ENCODE measurements at places on chromosomes 3 and 15.

DNA sequence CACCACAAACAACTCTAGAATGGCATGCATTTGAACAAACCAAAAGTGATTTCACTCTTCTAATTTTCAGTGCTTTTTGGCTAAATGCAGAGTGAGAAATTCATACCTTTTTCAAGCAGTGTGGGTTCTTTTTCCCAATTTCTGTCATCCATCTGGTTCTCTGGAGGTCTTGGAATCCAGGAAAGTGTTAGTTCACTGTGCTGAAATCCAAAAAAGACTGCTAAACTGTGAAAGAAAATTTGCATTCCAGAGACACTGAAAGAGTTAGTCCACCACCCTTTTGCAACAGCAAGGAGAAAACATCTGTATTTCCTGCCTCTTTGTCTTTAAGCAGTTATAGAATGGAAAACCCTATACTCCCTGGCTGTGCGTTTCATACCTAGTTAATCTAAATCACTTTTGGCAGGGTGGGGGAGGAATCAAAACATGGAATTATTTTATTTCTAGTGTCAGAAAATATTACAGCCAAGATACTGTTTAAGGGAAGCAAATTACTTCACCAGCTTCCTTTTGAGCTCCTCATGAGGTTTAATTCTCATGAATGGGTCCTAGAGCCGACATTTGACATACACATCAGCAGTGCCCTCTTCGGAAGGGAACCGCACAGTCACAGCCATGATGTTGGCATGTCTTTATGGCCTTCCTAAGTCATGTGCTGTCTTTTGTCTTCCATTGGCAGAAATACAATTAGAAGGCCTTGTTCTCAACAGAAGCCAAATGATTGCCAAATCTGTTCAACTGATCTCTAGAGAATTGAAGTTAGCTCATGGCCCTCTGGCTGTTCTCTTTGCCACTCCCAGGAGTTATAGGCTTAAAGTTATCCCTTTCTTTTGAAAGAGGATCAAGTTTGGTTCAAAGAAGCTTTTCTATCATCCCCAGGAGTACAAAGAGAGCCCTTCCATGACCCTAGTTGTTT lies 317.7 kb upstream of the TPRG1 start:
- DNase-seq = peak; percentile 65

- DNase-seq = no peak
Observed at GRCh38 chr3:125401402-125401801, 26.3 kb upstream of the ZNF148 start.

GRCh38 chr3:49017229-49017970 lies 980 bp downstream of the DALRD3 start:
- DNase-seq = peak; percentile 57

DNA sequence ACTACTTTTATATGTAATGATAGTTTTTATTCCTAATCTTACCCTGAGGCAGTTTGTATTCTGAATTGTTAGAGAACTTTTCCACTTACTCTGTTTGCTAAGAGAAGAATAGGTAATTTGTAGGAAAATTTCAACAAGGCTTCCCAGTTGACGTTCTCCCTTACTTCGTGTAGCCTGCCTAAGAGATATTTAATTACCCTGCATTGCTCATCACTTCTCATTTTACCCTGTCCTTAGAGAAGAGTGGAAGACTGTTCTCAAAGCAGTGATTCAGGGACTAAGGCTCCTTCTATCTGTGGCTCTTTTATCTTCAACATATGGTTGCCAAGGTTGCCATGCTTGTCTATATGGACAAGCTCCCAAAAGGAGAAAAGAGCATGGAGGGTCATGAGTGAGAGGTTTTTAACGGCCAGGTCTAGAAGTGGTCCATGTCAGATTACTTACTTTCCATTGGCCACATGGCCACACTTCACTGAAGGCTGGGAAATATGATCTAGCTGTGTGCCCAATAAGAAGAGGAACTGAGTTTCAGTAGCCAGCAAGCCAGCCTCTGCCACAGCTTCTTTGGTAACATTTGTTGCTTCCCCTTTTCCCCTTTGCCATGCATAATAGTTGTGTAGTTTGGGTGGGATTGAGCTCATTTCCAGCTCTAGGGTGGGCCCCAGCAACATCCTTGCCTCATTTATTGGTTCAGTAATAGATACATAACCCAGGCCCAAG lies 22.1 kb downstream of the PDE8A start:
- no peak for DNase-seq

GRCh38 chr3:131704098-131704497 lies 201.3 kb upstream of the MRPL3 start:
- peak; percentile 71 for DNase-seq

DNA sequence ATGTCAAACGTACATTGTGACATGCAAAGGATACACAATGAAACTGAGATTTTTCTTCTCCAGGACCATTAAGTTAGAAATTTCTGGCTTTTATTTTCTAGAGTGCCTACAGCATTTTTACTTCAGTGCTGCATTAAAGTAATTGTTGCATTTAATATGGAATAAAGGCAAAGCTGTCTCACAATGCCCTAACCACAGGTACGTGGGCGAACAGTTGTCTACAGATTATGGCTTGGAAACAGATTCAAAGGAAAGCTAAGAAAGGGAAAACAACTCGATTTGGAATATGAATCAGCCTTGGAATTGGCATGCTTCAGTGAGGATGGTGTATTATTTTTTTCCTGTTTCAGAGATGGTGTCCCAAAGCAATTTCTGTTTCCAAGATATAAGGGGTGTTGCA lies 79.1 kb upstream of the TUSC7 start:
- no peak for DNase-seq

DNA sequence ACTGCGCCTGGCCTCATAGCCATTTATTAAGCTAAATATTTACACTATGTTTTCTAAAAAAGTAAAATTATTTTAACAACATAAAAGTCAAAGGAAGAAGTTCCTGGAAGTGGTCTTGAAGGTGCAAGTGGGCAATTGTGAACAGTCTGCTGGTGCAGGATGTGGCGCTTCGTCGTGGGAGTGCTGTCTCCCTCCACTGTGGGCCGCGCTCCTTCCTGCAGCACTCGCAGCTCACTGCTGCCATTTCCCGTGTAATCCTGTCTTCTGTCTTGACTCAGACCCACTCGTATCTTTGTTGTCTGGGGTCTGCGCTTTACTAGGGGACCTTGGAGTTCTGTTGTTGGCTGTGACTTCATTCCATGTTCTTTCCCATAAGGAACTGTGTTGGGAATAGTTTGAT lies 56.3 kb downstream of the APBA2 start:
- DNase-seq = no peak

DNA sequence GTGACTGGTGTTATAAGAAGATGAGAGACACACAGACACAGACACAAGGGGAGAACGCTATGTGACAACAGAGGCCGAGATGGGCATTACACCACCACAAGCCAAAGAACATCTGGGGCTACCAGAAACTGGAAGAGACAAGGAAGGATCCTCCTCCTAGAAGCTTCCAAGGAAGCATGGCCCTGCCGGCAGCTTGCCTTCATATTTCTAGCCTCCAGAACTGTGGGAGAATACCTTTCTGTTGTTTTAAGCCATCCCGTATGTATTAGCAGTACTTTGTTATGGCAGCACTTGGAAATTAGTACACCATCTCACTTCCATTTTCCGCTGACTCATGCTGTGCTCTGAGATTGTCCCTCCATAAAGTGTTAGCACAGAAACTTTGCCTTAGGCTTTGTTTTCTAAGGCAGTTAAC lies 38.7 kb upstream of the CA12 start:
- peak; percentile 41 for DNase-seq

DNA sequence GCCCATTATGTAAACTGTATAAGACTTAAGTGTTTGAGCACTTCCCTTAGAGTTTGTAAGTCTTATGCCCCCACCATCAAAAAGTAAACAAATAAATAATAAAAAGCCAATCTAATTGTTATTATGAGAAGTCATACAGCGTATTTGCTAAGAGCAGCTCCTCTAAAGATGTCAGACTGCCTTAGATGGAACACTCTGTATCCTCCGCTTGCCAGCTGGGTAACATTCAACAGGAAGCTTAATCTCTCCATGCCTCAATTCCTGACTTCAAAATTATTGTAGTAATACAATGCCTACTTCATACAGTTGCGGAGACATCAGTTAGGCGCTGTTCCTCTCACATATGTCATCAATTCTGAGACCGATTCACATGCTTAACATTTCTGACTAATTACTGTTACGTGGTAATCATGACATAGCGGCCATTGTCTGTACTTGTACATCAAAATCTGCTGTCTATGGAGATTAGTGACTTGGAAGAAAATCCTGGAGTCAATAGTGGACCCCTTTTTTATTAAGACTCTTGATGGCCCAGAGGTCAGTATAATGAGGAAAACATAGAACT lies 417.7 kb downstream of the LPP start:
- DNase-seq = no peak

DNA sequence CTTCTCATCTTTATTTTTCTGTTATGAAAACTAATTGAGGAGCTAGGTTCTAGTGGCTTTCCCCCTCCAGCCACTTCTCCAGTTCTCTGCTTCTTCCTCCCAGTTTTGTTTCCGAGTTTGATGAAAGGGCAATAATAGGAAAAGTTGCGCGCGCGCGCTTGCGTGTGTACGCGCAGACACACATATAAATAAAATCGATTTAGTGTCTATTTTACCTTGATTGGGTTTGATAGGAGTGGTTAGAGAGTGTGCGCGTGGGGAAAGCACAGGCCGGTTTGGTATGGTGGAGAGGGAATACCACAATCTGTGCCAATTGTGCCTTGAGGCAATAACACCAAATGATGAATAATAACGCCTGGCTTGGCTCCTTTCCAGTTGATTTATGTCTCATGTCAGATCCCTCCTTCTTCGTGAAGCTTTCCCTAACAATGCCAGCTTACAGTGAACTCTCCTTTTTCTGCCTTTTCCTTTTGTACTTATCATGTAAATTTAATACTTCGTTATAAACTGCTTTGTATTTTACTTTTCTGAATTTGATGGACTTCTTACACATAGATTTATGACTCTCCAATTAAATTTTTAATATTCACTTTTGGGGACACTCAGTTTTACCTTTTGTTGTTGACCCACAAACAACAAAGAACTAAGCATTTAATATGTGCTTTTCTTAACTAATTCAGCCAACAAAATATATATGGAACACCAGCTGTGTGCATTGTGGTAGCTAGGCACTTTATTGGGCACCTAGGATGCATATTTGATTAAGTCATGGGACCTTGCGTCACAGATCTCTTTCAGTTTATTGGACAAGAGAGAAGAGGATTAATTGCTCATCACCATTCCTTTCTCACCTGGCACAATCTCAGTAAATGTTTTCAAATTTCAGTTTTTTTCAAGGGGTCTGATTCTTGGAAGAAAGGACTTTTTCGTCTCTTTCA lies 1.7 kb downstream of the TIPARP start:
- peak; percentile 65 for DNase-seq

GRCh38 chr3:31550452-31551251 lies 17.9 kb downstream of the STT3B start:
- peak; percentile 23 for DNase-seq

DNA sequence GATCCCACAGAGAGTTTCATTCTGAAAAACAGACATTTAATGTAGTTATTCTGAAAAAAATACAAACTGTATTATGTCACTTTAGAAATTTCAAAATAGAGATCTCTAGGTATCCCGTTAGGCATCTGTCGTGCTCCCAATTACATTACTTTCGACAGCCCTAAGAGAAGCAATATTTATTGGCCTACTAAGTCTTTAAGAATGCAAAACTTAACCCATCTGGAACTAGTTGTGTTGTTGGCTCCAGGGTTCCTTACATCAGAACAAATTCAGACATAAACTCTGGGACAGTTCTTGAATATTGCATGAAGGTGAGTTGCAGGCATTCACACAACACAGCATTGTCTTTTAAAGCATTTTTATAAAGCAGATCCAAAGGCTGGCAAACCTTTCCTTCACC lies 498.4 kb downstream of the FHIT start:
- no peak for DNase-seq

GRCh38 chr15:31801152-31801551 lies 229.2 kb upstream of the CHRNA7 start:
- DNase-seq = peak; percentile 7

GRCh38 chr3:49257187-49257586 lies 19.8 kb downstream of the C3orf62 start:
- no peak for DNase-seq

DNA sequence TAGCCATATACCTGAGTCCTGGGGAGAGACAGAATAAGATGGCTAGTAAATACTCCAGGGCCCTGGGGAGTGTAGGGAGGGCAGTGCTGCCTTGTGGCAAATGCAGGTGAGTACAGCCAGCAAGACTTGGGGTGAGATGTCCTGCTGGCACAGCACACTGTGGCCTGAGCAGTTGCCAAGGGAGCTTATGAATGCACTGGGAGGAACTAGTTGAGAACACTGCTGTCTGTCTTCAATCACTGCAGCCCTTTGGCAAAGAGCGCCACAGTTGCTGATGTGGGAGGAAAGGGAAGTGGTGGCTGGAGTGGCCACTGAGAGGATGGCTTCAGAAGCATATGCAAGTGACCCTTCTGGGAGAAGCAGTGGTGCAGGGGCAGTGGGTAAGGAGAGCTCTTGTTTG lies 264.6 kb downstream of the RORA start:
- DNase-seq = no peak

GRCh38 chr3:116863822-116864589 lies 154.4 kb downstream of the TUSC7 start:
- peak; percentile 79 for DNase-seq

DNA sequence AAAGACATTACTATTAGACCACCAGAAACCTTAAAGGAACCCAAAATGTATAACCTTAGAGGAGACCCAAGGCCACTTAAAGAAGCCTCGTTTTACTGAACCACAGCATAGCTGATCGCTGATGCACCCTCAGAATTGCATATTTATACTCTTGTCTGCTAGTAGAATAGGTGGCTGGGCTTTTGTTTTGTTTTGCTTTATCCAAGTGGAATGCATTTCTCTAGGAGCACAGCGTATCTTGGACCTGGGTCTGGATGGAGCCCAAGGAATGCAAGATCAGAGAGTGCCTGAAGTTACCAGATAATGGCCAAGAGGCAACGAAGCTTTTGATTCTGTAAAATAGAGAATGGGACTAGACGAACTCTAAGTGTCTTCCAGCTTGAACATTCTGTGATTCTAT lies 129.2 kb upstream of the COL8A1 start:
- no peak for DNase-seq

DNA sequence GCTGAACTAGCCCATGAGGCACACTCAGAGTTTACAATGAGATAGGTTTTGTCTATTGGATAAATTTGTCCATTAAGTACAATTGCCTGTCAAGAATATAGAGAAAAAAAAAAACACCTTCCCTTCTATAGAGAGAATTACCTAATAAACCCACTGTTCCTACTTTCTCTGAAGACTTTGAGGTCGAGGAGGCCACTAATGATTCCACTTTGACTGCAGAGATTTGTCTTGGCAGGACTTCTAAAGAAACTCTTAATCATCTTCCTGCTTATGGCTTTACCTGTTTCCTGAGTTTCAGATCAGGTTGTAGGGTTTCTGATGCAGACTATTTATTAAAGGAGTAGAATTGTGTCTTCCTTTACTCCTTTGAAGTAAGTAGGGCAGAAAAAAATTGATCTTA lies 342.4 kb upstream of the KCNMB2 start:
- DNase-seq = peak; percentile 33

- DNase-seq = no peak
Observed at GRCh38 chr15:23437673-23438072, 9.4 kb downstream of the GOLGA6L2 start.

DNA sequence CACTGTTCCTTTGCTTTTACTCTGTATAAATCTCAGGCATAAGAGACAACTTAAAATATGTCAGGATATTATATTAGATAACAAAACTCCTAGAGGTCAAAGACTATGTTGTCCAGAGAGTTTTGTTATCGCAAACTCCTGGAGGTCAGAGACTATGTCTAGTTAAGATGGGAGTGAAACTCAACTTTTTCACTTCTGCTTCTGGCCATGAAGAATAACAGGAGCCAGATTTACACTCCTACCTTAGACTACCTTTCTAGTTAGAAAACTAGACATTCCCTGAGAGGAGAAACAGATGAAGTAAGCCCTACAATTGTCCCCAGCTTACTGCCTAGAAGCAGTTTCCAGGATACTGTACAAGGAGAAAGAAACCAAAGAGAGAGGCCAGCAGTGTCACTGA lies 255.4 kb upstream of the UBE2E1 start:
- no peak for DNase-seq

Data from NCI-H82 (cell line).